ENCODE measurements at places on chromosomes 12 and 14. TPM values are rescaled to one million over a fixed set of nuclear protein-coding genes. Genes with fewer than 3 reads are reported as not detected.

CPNE6 gene
- total RNA-seq, result not detected

NAV3 gene
- 23.0 TPM for total RNA-seq

RAD9B gene
- 0.36 TPM for total RNA-seq

SLC8A3 gene
- not detected for total RNA-seq

TPPP2 gene
- total RNA-seq, result not detected

TAS2R8 gene
- 0.34 TPM for total RNA-seq

INSM2 gene
- not detected for total RNA-seq

KLRD1 gene
- total RNA-seq, result not detected

ESPL1 gene
- total RNA-seq, result 21.6 TPM

SPIC gene
- total RNA-seq, result not detected

TROAP gene
- 13.8 TPM for total RNA-seq

CLEC1B gene
- not detected for total RNA-seq

PLCZ1 gene
- not detected for total RNA-seq
